ENCODE measurements at places on chromosomes 3 and 15.
A peak's percentile ranks its signal among the peaks of the same experiment; 100 is the strongest.

DNA sequence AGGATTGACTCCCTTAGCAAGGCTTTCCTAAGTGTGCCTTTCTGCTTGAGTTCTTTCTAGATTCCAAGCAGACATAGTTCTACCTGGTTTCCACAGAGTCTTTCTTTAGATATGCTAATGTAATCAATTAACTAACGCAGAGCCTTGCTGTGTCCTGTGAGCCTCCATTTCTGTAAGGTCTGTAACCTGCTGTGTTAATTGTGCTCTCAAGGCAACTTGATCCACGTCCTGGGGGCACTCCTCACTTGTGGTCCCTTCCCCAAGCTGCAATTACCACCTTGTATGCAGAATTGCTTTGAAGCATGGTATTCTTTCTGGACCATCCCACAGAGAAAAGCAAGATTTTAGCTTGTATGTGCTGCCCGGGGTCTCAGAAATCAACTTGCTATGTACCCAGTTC, 29.5 kb upstream of the THSD4 start:
- no peak for DNase-seq

DNA sequence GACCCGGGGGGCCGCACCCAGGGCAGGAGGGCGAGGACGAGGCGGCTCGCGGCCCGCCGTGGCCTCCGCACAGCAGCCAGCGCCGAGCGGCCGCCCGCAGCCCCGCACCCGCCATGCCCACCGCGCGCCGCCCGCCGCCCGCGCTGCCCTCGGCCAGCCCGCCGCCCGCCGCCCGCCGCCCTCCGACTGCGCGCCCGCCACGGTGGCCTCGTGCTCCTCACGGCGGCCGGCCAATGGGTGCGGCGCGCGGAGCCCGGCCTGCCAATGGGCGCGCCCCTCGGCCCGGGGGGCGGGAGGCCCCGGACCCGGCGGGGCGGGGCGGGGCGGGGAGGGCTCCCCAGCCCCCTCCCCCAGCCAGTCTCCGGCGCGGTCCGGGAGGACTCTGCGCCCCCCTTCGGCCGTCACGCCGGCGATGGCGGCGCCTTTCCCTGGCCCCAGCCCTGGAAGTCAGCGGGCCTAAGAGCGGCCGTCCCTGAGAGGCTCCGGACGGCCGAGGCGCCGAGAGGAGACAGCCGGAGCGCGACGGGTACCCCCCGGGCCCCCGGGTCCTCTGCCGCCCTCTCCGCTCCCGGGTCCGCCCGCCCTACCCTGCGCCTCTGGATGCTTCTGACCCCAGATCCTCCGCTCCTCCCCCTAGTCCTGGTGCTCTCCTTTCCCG, at the start of gene NT5DC2:
Gene NT5DC2, minus strand, starts transcription at position 235 of the 658 bp plus-strand sequence. Its CDS starts 120 bp downstream, at position 115.
- DNase-seq = peak; percentile 92

DNA sequence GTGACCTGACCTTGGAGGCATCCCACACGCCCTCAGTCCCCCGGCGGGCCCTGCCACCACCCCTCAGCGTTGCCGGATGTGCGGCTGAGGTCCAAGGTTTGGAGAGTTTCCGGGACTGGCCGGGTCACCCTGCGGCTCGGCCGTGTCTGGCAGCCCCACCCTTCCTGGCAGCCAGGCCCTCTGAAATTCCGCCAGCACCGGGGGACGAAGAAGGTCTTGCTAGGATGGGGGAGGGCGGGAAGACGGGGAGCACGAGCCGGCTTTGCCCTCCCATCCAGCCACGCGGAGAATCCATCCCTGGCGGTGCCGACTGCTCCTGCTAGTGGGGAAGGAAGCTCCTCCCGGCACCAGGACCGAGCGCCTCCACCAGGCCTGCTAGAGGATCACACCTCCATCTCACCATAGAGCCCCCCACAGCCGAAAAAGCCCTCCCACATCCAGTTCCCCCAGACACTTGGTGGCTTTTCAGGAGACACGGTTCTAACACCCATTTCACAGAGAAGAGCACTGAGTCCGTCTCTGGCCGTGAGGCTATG, 81.5 kb downstream of the CPN2 start:
- DNase-seq = no peak

GRCh38 chr15:40372981-40373380, 9.5 kb upstream of the KNSTRN start:
- DNase-seq = peak; percentile 16

DNA sequence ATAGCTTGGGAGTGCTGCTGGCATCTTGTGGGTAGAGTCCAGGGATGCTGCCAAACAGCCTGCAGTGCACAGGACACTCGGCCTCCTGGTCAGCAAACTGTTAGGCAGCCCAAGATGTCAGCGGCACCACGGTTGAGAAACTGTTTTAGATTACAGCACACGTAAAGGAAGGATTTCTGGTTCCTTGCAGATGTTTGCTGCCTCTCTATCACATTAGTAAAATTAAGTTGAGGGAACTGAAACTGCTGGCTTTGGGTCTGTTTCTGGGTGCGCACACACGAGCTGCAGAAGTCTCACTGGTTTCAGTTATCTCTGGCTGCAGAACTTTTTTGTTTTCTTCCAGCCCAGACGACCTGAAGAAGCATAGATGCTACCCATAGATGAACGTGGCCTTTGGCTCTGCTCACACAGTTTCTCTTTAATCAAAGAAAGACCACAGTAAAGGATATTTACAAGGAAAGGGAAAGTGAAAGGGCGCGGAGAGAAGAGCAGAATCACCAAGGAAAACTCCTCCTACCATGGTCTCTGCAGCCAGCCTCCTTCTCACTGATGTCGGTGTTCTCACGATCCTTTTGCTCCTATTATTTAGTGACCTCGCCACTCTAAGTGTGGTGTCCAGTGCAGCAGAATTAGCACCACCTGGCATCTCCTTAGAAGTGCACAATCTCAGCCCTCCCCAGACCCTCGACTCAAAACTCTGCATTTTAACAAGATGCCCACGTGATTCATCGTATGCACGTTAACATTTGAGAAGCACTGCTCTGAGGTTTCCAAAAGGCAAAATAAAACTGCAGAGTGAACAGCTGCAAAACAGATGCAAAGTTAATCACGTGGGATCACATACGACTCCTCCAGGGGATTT, 50.6 kb upstream of the AKAP13 start:
- peak; percentile 75 for DNase-seq

DNA sequence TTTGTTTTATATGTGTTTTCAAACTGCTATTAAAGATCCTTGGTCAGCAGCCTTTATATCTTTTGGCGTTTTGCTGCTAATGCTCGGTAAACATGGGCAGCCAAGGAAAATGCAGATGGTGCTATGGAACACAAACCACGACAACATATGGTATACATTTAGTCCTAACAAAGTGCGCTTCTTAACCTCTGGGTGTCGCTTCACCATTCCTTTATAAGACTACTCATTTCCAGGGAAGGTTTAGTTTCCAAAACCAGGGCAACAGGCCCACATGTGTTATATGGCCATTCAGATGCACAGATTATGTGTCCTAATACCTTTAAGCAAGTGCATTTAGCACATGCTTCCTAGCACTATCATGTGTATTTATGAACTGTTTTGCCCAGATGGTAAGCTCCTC, 14.7 kb downstream of the SHOX2 start:
- DNase-seq = peak; percentile 51

DNA sequence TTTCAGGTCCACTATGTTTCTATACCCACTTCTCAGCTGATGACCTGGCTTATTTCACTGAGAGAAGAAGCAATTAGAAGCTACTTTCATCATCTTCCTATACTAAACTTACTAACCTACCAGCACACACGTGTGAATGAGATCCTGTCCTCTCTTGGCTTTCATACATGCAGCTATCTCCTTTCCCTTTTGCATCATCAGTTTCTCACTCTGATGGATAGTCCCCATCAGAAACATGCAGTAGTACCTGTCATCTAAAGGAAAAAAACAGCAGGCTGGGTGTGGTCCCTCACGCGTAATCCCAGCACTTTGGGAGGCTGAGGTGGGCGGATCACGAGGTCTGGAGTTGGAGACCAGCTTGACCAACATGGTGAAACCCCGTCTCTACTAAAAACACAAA, 237.6 kb upstream of the C2CD4B start:
- DNase-seq = no peak

DNA sequence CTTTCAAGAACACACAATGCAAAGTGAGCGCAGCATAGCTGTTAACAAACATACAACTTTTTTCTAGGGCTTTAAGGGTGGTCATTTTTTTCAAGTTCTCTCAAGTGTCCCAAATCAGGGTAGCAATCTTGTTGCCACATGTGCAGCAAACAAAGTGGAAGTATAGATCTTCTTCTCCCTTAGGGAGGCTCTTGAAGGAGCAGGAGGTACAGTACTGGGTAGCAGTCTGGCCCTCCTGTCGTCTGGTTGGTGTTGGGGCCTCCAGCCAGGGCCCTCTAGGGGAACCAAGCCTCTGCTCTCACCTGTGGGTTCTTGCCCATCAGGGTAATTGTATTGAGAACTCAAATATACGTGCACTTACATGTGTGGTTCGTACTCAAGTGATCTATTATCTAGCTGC, 25.8 kb downstream of the MKRN2 start:
- DNase-seq = no peak

GRCh38 chr3:47978386-47978785, 37.8 kb downstream of the MAP4 start:
- DNase-seq = no peak

DNA sequence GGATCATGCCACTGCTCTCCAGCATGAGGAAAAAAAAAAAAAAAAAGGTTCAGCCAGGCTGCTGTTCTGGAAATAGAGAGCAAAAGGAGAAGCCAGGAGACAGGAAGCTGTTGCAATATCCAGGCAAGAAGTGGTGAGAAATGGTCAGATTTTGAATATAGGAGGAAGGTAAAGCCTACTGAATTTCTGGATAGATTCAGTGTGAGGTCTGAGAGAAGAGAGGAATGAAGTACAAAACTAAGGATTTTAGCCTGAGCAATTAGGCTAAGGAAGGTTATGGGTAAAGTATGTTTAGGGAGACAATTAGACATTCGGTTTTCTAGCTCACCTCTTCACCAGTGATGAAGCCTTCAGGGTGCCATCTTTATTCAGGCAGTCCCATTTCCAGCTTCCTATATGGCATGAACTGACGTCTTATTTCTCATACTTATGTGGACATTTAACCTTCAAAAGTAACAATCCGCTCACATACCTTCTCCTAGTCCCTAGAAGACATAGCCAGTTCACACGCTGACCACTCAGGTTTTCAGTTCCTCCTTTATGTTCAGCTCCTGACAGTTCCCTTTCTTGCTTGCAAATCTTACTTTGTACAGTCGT, 57.2 kb downstream of the KIF9 start:
- peak; percentile 55 for DNase-seq

DNA sequence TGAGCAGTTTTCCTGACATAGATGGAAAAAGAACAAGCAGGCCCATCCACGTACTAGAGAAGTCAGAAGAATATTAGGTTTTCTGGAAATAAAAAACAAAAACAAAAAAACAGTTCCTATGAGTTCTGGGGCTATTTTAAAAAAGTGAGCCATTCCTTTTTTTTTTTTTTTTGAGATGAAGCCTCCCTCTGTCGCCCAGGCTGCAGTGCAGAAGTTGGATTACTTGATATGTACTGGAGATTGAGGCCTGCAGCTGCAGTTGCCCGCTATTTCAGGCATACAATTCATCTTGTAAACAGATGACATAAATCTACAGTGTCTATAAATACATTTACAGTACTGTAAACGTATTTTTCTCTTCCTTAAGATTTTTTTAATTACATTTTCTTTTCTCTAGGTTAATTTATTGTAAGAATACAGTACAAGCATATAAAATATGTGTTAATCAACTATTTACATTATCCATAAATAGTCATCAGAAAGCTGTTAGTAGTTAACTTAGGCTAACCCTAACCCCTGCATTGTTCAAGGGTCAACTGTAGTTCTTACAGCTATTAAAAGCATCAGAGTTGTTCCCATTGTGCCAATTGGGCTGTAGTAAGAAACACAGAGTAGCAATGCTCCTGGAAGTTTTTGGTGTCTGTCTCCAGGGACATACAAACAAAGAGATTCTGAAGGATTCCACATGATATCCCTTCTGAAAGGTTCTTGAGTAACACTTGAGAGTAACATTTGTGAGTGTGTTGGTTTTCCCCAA, 11.2 kb upstream of the ACTL6A start:
- no peak for DNase-seq

GRCh38 chr3:15153103-15153502, 52.9 kb upstream of the CAPN7 start:
- no peak for DNase-seq

DNA sequence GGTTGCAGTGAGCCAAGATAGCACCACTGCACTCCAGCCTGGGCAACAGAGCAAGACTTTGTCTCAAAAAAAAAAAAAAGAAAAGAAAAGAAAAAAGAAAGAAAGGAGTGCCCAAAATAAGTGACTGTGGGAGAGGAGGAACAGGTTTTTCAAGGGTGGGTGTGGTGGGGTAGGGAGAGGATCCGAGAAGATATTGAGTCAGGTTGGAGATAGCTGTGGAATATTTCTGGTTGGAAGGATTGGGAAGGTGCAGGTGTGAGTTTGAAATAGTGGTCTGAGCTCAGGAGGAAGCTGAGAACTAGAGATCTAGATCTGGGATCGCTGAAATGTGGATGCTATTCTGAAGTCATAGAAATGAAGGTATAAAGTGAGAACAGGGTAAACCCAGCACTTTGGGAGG, 7.8 kb downstream of the SCAMP2 start:
- no peak for DNase-seq

DNA sequence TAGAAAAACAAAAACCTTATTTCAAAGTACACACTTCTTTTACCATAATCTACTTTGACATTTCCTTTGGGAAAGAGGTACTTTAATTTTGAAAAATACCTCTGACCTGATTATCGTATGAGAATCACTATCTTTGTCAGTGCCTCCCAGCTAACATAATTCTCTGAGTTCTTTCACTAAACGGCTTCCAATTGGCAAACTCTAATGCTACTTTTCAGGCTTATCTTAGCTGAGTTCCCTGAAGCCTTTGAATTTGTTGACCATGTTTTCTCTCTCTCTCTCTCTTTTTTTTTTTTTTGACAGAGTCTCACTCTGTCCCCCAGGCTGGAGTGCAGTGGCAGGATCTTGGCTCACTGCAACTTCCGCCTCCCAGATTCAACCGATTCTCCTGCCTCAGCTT, 312.8 kb downstream of the ZPLD1 start:
- no peak for DNase-seq

GRCh38 chr3:58384381-58385090, 49.1 kb downstream of the PDHB start:
- peak; percentile 29 for DNase-seq

DNA sequence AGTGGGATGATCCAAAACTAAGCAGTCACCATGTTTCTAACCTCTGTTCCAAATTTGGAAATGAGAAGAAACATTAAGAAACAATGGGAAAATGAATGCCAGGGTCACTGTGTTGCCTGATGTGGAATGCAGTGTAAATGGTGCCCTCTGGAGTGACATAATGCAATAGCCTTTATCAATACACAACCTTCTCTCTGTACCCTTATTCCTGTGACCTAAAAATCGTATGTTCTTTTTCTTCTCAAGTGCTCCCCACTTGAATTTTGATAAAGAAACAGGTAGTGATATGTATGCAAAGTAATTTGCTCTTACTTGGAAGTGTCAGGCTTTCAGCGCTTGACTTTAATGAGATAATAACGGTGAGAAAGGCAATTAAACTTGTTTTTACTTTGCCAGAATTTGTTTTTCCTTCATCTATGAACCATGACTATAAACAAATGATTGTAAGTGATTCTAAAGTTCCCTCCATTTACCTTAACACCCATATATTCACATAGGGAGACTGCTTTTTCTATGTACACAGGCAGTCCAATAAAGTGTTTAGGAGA, 145.8 kb upstream of the THRB start:
- DNase-seq = peak; percentile 45
